ENCODE measurements at places on chromosomes 11 and 22.

- DNase-seq = peak; percentile 68
Observed at GRCh38 chr11:79439886-79440570, 802 bp downstream of the TENM4 start.

- DNase-seq = no peak
Observed at GRCh38 chr11:118636569-118637290, 29.3 kb downstream of the PHLDB1 start.

DNA sequence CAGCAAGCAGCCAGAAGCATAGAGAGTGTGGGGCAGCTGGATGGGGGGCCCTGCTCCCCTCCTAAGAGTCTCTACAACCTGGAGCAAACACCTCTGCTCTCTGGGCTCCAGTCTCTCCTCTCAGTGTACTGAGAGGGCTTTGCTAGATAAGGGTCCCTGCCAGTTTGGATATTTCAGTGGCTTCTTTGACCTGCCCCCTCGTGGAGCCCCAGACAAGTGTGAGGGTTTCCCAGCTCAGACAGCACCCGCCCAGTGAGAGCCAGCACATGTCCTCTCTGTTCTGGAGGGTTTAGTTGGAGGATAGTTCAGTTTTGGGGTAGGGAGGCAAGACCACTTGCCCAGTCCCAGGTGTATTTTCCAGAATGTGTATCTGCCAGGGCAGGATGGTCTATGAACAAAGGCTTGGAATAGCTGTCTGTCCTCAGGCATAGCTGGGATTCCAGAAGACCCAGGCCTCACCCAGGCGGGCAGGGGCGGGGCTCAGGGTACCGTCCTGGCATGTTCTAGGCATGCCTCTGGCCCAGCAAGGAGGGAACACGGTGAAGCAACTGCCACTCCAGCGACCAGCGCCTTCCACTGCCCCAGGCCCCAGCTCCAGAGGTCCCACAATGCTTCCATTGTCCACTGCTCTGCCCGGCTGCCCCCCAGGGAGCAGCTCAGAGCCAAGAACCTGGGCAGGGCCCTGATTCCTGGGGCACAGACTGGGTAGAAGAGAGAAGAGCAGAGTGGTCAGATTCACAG is 7.5 kb upstream of the MICALL1 start:
- DNase-seq = no peak

GRCh38 chr11:46639197-46639839 is 22.0 kb downstream of the ATG13 start:
- no peak for DNase-seq

DNA sequence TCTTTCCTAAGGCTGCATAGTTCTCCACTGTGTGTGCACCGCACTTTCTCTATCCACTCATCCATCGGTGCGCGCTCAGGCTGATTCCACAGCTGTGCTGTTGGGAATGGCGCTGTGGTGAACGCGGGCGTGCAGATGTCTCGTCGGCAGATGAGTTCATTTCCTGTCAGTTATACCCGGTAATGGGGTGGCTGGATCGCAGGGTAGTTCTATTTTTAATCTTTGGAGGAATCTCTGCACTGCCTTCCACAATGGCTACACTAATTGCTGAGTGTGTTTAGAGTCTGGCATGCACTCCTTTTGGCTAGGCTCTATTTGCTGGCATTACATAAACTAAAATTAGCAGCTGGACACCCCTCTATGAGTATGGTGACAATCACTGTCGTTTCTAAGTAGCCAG is 27.9 kb upstream of the KRTAP5-7 start:
- DNase-seq = no peak

DNA sequence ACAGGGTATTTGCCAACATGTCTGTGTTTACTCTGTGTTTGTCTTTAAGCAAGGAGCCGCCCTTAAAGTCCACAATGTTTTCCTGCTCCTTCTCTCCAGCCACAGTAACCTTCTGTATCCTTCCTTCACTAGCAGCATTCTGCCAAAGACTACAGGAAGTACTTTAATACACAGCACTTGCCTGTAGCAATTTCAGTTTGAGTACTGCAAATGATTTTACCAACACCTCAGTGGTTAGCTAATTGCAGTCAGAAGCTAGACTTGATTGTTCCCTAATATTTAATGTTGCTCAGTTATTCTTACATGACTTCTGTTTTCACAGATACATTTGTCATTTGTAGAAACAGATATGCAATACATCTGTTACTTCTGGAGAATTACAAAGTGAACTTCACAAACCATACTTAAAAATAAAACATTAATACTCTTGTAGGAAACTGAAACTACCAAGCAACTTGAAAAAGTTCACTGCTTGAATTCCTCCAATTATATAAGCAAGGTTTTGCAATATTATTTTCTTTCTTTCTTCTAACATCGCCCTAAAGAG is 69.1 kb downstream of the FCHSD2 start:
- DNase-seq = no peak

GRCh38 chr22:19892257-19892879 is 37.7 kb upstream of the GNB1L start:
- no peak for DNase-seq

GRCh38 chr11:44065161-44065661 is 859 bp upstream of the ACCS start:
- DNase-seq = no peak

DNA sequence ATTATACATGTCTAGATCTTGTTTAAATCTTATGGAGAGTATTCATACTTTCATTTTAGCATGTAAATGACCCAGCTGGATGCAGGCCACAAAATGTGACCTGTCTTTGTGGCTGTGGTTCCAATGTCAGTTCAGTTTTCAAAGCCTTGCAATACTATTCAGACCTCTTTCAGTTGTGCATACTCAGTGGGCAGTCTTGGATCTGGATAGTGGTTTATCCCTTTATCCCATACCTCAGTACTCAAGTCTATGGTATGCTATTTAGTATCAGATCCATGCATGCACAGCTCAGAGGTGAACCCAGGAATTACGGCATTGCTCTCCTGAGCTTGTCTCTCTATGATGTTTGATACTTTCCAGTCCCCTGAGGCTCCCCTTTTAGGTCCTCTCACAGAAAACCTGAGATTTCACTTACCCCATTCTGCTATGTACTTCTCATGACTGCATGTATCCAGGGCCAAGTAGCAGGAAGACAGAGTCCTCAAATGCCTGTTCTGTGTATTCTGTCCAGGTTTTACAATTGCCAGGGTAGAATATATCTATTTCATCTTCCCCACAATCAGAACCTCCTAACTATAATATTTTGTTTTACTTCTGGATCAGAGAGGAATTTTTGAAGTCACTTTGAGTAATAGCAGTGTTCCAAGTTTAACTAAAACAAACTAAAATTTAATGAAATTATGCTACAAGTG is 6.9 kb upstream of the P4HA3 start:
- DNase-seq = no peak

DNA sequence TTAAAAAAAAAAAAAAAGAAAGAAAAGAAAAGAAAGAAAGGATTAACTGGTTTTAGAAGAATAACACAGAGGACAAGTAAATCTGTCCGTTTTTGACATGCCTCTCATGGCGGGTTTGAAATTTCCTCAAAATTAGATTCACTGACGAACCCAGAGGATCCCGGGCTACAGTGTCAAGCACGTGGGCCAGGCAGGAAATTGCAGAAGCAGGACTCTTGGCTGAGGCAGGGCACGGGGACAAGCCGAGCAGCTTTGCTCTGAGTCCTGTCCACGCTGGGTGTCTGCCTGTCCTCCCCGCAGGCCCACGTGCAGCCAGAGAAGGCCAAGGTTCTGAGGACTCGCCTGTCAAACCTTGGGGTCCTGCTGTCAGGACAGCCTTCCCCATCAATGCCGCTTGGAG is 24.7 kb downstream of the GAL start:
- peak; percentile 21 for DNase-seq

DNA sequence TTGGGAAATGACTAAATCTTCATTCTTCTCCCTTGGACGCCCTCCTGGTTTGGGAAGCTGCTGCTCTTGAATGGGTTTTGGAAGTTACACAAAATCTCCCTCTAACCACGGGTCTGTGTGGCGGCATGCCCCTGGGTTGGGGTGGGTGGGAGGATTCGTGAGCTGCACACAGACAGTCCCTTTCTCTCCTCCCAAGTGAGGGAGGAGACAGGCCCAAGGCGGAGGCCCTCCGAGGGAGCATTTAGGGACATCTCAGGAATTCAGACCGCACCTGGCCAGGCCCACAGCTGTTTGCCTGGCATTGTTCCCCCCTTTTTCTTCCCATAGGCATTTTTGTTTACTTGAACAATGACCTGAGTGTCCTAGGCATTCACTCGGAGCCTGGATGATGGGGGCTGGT is 94.1 kb downstream of the MPPED1 start:
- DNase-seq = no peak

DNA sequence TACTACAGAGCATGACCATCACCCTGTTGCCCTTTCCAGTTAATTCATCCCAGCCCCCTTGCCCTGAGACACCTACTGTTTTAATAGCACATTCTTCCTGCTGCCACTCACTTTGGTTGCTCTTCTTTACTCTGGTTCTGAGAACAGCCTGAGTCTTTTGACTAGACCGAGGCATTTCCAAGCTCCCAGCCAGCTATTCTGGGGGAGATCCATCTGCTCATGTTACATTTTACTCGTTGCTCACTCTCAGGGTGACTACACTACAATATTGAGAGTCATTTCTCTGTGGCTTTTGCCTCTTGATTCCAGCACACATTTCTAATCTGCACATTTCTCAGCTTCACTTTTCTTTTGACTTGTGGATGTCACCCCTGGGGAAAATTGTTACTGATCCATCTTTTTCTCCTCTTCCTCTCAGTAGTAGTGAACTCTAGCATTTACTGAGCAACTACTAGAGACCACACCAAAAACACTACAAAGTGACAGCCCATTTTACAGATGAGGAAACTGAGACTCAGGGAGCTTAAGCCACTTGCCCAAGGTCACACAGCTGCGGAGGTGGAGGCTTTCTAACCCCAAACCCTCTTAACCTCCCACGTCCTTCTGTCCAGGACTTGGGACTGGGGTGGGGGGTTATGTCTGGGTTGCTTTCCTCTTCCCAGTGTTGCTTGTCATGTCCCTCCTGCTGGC is 117.8 kb downstream of the C11orf91 start:
- DNase-seq = no peak

GRCh38 chr11:117663821-117664220 is 133.2 kb downstream of the DSCAML1 start:
- DNase-seq = no peak

- DNase-seq = no peak
Observed at GRCh38 chr22:35477911-35478582, 62.6 kb upstream of the RASD2 start.

GRCh38 chr11:113977701-113978100 is 2.8 kb downstream of the HTR3A start:
- no peak for DNase-seq

DNA sequence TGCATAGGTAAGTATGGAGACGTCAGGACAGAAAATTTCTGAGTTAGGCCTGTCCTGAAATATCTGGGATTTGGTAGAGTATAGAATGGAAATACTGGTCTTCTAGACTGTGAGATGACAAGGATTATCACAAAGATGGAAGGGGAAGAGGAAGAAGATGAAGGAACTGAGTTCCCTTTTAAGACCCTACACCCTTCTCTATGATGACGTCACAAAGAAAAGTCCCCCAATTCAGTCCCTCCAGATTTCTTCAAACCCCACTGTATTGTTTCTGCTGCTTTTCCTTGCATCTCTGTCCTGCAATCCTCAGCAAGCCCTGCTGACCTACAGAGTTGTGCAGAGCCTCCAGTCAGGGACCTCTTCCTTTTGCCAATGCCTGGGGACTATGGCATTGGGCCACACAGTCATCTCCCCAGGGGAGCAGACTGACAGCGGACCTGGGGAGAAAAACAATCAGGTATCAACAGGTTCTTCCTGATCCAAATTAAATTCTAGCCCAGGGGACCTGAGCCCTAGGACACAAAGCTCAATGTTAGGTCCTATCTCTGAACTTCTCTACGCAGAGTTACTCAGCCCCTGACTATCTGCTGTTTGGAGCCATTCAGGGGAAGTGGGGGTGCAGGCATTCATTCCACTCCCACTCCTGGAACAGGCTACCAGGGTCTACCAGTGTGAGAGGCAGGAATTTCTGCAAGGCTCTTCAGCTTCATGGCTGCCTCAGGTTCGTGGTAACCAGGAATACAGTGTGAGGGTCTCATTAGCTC is 49.2 kb upstream of the POU2AF1 start:
- DNase-seq = no peak

DNA sequence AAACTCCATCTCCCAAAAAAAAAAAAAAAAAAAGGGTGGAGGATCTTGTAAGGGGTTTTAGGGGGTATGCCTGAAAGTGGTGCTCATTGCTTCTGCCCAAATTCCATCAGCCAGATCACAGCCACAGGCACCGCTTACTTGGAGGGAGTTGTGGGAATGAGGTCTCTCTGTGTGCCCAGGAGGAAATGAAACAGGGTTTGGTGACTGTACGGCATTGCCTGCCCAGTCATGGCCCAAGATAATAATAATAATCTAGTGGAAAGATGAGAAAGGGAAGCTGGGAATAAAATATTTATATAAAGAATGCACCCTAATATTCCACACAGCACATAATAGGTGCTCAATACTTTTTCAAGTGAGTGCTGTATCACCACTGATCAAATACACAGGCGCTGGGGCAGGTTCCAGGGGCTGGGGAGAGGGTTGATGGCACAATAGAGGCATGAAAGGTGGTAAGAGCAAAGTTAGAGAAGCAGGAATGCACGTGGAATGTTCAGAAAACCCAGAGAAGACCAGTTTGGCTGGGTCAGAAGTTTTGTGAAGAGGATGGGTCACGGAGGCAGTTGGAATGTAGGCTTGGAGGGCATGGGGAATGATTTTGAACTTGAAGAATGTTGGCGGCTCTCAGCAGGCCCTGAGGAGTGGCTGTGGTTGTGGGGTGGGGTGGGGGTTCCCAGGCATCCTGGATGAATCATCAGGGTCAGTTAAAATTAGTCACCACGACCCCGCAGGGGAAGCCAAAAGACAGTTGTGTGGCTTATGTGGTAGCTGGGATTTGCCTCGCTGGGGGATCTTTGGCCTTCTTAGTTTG is 12.5 kb upstream of the MB start:
- no peak for DNase-seq

DNA sequence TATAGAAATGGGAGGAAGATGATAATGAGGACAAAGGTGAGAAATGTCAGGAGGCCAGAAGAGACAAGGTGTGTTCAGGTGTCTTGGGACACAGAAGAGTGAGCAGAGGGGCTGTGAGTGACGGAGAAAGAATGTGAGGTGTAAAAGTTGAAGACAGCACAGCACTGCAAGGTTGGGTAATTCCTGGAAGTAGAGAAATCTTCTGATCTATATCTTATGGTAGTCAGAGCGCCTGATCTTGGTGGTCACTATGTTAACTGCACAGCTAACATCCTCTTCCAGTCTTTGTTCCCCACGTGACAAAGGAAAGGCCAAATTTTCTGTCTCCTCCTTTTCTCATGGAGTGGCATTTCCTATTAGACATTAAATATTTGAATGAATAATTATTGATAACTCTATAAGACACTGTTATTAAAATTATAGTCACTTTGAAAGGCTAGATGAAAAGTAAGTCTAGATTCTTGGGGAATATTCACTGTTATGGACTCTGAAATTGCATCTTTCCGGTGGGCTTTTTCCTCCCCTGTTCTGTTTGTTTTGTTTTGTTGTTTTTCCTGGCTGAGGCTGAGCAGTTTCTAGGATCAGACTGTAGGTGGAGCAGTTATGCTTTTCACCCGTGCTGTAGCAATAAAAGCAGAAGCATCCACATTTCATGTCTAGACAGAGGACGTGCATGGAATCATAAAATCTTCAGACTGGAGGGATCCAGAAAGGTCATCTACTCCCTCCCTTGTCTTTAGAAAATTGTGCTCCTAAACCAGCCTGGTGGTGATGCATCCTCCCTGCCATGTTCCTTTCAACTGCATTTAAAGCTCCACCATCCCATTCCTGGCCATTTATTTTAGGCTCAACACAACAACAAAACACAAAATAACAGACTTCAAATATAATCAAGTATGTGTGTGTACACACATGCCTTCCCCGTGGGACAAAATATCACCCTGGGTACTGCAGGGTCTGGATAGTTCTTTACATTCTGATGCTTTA is 26.6 kb downstream of the SC5D start:
- peak; percentile 64 for DNase-seq

GRCh38 chr11:77630157-77630710 is 7.4 kb downstream of the CLNS1A start:
- no peak for DNase-seq

Data from D341Med (cell line).